Kidney capillary endothelial cell (primary cell): ENCODE measurements at places on chromosomes 7 and 10.
A peak's percentile ranks its signal among the peaks of the same experiment; 100 is the strongest.

GRCh38 chr7:431658-432111 is 88.0 kb downstream of the PDGFA start:
- DNase-seq = no peak

DNA sequence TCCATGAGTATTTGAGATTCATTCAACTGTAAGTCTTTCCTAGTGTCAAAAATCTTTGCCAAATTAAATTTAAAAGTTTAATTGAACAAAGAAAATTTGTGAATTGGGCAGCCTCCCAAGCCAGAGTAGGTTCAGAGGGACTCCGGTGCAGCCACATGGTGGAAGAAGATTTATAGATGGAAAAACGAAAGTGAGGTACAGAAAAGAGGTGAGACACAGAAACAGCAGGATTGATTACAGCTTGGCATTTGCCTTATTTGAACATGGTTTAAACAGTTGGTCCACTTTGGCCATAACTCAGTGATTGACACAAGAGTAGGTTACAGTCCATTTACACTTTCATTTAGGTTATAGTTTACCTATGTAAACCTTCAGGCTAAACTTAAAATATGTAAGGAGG is 465.8 kb downstream of the ARL4A start:
- no peak for DNase-seq

- DNase-seq = peak; percentile 46
These were observed 561 bp downstream of the PLEKHA1 start for GRCh38 chr10:122374859-122375678.

GRCh38 chr7:80832006-80832405 is 86.8 kb downstream of the SEMA3C start:
- no peak for DNase-seq

- no peak for DNase-seq
These were observed 349.8 kb downstream of the TCERG1L start for GRCh38 chr10:130961506-130962239.

DNA sequence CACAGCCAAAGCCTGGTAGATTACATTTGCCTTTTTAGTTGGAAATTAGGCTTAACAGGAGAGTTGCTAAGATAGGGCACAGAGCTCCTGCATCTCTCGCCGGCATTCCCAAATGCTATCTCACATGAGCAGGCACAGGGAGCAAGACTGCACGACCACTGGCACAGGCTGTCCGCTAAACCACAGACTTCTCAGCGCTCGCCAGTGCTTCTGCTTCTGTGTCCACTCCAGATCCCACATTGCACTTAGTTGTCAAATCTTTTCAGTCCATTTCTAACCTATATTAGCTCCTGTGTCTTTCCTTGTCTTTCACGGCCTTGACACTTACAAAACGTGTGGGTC is 138.9 kb downstream of the EGFR start:
- no peak for DNase-seq

GRCh38 chr7:3887096-3887690 is 586.1 kb downstream of the SDK1 start:
- no peak for DNase-seq

- peak; percentile 12 for DNase-seq
These were observed 48.1 kb upstream of the LRGUK start for GRCh38 chr7:134078991-134079390.

DNA sequence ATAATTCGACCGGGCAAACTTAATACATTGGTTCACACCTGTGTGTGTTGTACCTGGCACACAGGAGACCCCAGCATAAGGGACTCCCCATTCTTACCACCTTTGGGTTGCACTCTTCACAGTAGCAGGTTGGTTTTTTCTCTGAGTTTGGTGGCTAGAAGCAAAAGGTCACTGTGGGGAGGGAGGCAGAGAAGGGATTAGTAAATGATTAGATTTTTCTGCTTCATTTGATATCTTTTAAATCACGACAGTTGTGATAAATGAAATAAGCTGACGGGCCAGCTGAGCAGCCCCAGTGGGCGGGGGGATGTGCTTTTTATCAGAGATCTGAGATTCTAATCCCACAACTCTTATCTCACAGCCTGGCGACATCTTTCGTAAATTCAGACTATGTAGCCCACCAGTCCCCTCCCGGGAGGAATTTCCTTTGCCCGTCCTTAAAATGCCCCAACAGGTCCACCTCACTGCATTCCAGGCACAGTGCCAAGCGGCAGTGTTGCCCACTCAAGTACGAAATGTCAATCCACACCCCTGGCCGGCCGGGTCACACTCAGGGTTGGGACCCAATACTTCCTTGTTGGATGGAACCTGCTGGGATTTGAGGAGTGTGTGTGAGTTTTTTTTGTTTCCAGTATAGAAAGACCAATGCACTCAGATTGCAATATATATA is 10.5 kb upstream of the KCP start:
- no peak for DNase-seq

GRCh38 chr10:74704629-74705357 is 121.6 kb upstream of the KAT6B start:
- no peak for DNase-seq

DNA sequence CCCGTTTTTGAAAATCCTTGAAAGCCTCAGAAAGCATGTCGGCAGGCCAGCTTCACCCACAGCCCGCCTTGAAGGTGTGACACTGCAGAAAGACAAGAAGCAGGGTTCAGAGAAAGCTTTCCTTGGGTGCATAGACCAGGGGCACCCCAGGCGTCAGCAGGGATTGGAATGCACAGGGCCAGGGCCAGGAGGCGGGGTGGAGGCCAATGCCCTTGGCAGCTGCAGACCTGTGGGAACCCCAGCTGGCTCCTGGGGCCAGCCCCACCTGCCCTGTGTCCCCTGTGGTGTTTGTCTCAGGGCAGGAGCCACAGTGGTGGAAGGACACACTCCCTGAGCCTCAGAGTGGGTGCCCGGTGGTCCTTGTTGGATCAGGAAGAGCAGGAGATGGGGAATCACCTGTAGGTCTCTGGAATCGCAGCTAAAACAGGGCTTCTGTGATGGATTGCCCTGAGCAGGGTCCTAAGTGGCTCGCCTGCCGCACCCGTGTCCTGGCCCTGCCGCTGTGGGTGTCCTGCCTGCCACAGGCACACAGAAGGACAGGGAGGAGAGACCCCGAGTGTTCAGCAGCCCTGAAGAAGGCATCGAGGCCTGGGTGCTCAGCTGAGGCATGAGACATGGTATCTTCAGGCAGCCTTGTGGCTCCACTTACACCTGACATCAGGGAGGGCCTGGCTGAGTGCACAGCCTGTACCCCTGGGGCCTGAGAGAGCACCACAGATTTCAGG is 32.5 kb downstream of the ANXA8 start:
- DNase-seq = no peak

DNA sequence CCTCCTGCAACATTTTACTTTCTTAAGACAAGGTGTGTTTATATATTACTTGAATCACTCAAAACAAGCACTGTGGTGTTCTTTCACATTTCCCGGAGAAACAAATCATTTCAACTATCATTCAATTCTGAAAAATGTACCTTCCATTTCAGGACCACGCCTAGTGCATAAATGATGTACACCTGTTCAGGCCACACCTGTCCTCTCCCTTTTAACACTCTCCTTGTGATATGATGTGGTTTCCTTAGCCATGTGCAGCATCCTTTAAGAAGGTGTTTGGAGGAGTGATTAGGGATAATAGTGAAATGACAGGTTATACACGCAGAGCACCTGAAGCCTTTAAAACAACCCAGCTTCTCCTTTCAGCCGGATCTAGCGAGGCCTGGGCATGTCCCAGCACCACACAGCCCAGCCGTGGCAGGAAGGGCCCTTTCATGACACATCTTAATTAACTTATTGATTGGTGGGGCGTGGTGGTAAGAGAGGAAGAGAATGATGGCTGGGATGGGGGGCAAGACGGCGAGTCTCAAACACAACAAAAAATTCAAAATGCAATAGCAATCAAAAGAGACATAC is 26.9 kb downstream of the ABLIM1 start:
- DNase-seq = no peak

DNA sequence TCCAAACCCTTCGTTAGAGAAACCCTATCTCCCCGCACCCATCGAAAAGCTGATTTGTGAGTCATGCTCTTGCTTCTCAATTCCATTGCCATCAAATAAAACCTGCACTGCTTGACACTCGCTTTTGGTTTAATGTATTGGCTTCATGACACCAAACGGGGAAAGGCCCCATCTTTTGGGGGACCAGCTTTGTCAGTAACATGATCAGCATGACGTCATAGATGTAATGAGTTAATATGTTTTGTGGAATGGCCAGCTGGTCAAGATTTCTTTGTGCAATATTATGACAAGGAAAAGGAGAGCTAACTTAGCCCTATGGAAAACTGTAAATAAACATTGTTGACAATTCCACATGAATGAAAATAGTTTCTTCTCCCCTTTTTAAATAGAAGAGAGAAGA is 1260.5 kb upstream of the CELF2 start:
- no peak for DNase-seq

DNA sequence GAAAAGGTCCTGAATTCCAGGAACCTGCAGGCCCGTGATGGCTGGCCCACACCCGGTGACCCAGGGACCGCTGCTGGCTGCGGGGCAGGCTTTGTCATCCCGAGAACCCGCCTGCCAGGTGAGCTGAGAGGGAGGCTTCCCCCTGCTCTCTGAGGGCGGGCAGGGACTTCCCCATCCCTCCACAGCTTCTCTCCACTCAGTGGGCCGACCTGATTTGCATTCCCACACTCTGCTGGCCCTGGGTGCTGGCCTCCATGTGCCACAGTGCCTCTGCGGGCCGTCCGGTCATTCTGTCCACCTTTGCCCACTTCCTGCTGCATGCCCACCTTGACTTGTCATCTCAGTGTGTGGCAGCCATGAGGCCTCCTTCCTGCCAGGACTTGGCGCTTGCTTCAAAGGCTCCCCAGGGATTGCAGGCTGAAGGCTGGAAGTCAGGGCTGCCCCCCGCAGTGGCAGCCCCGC is 35.3 kb downstream of the PALD1 start:
- DNase-seq = no peak

GRCh38 chr7:47225387-47226131 is 356.4 kb downstream of the TNS3 start:
- DNase-seq = no peak

- peak; percentile 95 for DNase-seq
These were observed 159.5 kb upstream of the AGR3 start for GRCh38 chr7:17041324-17041723.

DNA sequence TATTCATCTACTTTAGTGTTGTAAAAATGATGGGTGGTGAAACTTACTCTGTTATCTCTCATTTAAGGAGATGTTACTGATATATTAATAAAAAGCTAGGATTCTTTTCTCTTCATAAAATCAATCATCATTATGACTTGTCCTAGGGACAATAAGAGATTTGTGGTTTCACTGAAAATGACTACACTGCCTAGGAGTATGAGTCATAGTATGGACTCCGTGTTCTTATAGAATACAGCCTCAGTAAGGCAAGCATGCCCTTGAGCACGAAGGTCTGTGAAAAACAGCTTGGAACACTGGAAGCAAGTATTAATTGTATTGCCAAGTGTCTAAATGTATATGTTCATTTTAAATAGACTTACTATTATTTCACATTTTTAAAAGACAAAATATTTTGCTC is 749.2 kb upstream of the PCDH15 start:
- no peak for DNase-seq

DNA sequence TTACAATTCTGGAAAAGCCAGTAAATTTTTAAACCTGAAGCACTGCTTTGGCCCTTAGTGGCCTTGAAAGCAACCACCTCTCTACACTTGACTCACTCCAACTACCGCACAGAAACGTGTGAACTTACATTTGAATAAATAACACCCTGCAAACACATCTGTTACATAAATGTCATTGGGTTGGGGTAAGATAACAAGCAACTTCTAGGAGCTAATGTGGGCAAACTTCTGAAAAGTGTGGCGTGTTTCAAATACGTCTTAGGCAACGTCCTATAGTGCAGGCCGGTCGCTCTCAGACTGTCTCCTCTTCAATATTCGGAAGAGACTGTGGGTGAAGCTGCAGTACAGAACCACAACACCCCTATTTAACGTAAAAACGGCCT is 474 bp downstream of the ORC5 start:
- DNase-seq = peak; percentile 20

- no peak for DNase-seq
These were observed 341.3 kb downstream of the ARL4A start for GRCh38 chr7:13028825-13029099.
